ENCODE measurements at places on chromosomes 13 and 19. TPM values are rescaled to one million over a fixed set of nuclear protein-coding genes. Genes with fewer than 3 reads are reported as not detected.

GRCh38 chr19:33260628-33261418 is 35.2 kb upstream of the SLC7A10 start:
- no peak for ATAC-seq

GRCh38 chr13:34107806-34108205 is 289.9 kb downstream of the RFC3 start:
- ATAC-seq: no peak

GRCh38 chr19:5624741-5625278 is 1.9 kb downstream of the SAFB start:
- no peak for ATAC-seq

Gene ADGRE3
- not detected for total RNA-seq

GRCh38 chr13:102267191-102267590 is 134.7 kb downstream of the FGF14 start:
- ATAC-seq: no peak

Gene LILRA6
- total RNA-seq: 0.19 TPM

- no peak for ATAC-seq
These were observed 65.0 kb downstream of the COG3 start for GRCh38 chr13:45529758-45530157.

Gene SEMA6B
- not detected for total RNA-seq

Gene LRRC25
- not detected for total RNA-seq

Gene DHPS
- 167 TPM for total RNA-seq

DNA sequence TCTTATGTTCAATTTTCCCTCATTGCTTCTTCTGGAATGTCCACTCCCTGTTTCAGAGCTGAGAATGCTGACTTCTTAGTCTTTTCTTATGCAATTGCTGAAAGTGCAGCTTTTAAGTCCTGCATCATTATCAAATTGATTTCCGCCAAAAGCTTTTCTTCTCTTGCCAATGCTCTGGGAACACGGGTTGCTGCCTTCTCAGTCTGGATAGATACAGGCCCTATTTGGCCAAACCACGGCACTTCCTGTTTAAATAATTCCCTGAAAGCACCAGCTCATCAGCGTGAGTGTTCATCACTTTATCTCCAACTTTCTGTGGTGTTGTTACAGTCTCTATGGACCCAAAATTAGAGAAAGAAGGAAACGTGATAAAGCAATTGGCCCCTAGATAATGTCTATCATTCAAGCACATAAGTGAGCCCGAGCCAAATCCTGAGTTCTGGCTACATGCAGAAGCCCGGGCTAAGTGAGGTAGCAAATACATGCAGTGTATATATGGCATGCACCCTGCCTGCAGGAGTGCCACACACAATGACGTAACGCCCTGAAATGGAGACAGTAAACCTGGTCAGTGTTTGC is 85.7 kb downstream of the CYSLTR2 start:
- ATAC-seq: peak; percentile 16

DNA sequence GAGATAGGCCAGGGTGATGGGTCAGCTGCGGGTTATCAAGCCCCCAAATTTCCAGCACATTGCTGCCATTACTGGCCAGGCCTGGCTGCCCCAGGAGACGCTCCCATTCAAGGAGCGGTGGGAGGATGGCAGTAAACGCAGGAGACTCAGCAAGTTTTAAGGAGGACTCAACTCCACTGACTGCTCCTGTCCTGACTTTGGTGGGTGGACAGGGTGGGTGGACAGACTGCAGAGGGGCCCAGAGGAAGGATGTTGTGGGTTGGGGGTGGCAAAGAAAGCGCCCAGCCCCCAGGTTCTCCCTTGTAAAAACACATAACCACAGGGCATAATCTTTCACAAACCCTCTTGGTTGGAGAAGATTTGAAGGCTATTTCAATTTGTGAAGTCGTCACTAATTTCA is 4.4 kb downstream of the GJB6 start:
- ATAC-seq: no peak

DNA sequence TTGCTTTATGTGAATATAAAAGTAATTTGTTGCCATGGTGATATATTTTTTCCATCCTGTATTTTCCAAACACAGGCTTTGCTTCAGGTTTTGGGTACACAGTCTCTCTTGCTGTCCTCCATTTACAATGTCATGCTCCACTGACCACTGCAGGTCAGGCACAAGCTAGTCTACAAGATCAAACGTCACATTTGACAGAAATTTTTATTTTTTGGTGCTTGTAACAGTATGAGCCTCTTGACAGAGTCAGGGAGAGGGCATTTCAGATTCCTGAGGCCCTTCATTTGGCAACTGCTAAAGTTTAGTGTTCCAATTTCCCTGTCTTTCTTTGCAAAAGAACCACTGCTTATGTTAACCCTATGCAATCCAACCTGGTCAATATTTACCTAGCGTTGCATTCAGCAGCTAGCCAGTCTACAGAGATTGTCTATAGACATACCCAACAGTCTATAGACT is 175.0 kb downstream of the RFC3 start:
- no peak for ATAC-seq

GRCh38 chr19:16591803-16592556 is 19.8 kb upstream of the SLC35E1 start:
- no peak for ATAC-seq

DNA sequence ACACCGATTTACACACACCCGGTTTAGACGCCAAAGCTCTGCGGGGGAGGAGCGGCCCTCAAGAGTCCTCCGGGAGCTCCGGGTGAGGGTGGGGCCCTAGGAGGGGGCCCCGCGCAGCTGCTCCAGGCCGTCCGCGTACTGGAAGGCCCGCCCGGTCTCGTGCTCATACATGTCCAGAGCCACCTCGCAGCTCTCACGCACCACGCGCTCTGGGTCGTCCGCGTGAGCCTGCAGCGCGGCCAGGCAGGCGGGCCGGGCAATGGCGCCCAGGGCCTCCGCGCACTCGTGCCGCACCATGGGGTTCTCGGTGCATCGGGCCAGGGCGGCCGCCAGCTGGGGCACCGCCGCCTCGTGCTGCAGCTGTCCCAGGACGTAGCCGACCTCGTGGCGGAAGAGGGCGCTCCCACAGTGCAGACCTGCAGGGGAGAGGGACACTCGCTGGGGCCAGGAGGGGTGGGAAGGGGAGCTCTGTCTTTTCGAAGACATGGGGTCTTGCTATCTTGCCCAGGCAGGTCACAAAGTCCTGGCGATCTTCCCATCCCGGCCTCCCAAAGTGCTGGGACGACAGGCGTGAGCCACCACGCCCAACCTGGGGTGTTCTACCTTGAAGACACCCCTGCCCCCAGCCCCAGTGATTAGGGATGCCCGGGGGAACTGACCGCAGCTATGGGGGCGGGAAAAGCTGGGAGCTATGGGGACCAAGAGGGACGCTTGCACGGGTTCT is 8.3 kb upstream of the SMIM44 start:
- ATAC-seq: no peak

DNA sequence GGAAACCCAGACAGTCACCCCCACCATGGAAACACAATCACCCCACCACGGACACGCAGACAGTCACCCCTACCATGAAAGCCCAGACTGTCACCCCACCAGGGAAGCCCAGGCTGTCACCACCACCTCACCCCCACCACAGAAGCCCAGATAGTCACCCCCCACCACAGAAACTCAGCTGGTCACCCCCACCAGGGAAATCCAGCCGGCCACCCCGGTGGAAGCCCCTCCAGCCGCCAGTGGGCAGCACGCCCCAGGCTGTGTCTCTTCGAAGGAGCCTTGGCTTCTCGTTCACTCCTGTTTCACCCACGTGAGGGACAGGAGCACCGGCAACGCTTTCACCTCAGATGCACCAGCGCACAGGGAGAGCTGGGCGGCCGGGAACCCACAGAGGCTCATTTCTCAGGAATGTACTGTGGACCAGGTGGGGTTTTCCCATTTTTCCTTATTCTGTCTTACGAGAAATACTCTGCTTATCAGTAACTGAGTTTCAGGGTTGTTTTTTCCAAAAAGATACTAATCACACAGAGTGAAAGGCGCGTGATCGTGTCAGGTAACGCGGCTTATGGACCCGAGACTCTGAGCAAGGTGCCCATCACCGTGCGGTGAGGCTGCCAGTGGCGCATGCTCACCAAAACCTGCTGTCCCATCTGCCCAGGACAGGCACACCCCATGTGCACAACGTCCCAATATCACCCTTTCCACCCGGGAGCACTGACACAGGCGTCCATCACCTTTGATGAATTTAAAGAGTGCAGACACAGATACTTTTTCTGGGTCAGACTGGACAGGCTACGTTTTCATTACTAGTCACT is 28.0 kb downstream of the CARS2 start:
- peak; percentile 60 for ATAC-seq

GRCh38 chr13:45522571-45522970 is 57.8 kb downstream of the COG3 start:
- ATAC-seq: no peak

DNA sequence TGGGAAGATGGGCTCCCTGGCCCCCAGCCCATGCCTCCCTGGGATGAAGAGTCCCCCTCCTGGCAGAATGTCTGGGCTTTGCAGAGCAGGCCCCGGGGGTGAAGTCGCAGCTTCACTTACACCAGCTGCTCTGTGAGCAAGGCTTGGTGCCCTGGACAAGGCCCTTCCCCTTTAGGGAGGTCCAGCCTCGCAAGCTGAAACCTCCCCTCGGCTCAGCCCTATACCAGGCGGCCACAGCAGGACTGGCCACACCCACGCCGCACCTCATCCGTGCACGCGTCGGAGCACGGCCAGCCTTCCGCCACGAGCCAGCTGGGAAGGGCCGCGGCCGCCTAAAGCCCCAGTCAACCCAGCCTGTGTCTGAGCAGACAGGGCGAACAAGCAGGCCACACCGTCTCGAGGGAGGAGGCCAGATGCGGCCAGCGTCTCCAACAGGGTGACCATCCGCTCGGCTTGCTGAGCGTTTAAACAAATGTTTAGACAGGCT is 83.2 kb upstream of the MCF2L start:
- no peak for ATAC-seq

DNA sequence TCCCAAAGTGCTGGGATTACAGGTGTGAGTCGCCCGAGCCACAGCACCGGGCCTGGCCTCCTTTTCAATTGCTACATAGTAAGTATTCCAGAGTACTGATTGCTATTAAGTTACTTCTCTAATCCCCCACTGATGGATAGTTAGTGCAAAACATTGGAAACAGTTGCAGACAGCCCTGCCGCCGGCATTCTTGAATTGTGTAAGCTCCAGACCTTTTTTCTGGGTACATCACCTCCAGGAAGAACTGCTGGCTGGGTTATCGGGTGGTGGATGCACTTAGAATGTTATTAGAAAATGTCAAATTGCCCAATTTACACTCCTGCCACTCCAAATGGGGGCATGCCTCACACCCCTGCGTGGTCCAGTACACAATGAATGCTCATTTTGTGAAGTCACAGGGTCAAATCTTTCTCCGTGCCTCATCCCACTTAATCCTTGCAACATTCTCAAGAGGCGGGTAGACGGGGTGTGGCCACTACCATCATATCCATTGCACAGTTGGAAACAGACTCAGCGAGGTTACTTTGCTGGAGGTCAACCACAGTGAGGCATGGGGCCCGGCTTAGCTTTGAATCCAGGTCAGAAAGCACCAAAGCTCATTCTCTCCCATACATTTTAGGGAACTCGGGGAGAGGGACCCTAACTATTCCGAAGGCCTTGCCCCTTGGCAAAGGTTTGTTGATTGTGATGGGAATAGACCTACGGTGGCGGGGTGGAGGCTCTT is 1.0 kb upstream of the KDM4B start:
- no peak for ATAC-seq

Gene RGCC
- total RNA-seq: 57.0 TPM

Gene TSSK6
- total RNA-seq: 4.1 TPM

Gene RDH8
- not detected for total RNA-seq

DNA sequence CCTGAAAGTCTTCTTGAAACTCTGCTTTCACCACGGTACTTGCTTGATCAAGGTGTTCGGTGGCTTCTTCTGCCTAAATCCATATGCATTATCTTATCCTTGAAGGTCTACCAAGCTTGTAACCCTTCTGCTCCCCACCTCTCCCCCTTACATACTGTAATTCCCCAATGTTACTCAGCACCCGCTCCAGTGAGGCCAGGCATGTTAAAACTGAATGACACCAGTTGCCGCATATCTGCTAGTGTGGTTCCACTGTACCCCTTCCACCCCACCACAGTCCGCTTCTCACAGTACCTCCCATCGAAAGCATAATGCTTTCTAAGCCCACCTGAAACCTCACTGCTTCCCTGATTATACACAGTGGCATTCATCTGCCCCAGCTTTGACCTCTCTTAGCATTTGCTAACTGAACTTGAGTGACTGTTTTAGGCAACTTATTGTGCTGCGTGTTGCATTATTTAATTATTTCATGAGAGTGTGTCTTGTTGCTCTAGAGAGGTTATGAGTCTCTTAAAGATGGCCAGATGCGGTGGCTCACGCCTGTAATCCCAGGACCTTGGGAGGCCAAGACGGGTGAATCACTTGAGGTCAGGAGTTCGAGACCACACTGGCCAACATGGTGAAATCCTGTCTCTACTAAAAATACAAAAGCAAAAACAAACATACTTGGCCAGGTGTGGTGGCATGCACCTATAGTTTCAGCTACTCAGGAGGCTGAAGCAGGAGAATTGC is 87.6 kb upstream of the MBNL2 start:
- no peak for ATAC-seq

GRCh38 chr19:14530005-14530348 is 583 bp downstream of the TECR start:
- ATAC-seq: no peak

Gene PLPPR3
- total RNA-seq: not detected
